Stimulated activated CD4-positive, alpha-beta T cell treated with anti-CD3 and anti-CD28 coated beads, Interleukin-1b, Interleukin-23, amount 100 ng/mL, for 1 hour (primary cell): ENCODE measurements at places on chromosomes 2 and 18.
A peak's percentile ranks its signal among the peaks of the same experiment; 100 is the strongest.

- no peak for DNase-seq
Measured at GRCh38 chr18:48996901-48997463, 46.2 kb upstream of the SMAD7 start.

DNA sequence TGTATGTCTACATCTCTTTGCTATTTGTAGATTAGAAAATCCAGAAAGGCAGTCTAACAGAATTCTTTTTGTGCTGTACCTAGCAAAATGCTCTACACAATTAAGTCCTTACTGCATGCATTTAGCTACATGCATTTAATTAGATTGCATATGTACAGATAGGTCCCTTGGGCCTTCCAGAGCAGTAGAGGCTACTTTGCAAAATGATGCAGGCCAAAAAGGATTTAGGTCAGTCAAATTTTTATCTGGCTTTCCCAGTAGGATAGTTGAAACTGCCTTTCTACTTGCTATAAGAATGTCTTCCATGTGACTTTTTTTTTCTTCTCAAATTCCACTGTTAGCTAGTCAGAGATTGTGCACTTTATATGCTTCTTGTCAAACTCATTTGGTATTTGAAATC, 19.3 kb downstream of the GALNT13 start:
- no peak for DNase-seq

GRCh38 chr2:64295326-64296139, 151.3 kb upstream of the PELI1 start:
- DNase-seq: no peak

- DNase-seq: peak; percentile 29
Measured at GRCh38 chr2:126527836-126528490, 128.0 kb upstream of the GYPC start.

DNA sequence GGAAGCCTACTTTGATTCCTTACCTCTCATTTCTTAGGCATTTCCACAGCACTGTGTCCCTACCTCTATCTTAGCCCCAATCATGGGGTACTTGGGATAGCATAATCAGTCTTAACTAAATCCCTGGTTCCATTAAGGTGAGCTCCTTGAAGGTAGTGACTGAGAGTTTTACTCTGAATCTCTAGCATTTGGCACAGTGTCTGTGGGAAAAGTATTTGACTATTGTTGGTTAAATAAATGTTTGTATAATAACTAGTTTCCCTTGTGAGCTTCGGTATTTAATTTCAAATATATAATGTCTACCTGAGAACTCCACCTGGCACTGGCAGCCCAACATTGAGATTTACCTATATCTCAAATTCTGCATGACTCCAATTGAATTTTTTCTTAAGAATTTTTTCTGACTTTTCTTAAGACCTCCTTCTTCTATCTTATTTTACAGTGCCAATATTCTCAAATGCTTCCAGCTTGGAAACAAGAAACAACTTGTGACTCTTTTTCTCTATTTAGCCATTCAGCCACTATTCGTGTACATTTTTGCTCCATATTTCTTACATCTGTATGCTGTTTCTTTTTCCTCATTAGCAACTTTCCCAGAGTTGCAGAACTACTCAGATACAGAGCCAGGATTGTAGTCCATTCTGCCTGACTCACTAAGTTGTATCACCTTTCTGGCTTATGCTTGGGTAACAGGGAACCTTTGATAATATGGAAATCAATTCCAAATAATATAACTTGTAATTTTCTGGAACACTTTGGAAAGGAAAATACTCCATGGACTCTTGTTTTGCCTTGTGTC, 214.0 kb upstream of the NT5C1B start:
- DNase-seq: no peak

DNA sequence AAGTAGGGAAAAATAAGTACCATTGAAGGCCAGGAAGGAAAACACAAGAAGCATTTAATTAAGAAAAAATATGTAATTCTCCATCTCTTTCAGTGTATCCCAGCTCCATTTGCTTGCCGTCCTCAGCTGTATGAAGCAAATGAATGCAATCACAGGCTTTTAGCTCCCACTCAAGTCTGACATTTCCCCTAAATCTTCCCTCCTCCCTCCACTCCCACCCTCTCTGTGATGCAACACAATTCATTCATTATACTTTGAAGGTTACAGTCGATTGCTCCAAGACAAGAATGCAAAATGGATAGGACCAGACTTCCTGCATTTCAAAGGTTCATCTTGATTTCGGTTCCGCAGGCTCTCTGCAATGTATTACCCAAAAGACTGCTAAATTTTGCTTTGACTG, 172.7 kb upstream of the SERPINE2 start:
- no peak for DNase-seq

DNA sequence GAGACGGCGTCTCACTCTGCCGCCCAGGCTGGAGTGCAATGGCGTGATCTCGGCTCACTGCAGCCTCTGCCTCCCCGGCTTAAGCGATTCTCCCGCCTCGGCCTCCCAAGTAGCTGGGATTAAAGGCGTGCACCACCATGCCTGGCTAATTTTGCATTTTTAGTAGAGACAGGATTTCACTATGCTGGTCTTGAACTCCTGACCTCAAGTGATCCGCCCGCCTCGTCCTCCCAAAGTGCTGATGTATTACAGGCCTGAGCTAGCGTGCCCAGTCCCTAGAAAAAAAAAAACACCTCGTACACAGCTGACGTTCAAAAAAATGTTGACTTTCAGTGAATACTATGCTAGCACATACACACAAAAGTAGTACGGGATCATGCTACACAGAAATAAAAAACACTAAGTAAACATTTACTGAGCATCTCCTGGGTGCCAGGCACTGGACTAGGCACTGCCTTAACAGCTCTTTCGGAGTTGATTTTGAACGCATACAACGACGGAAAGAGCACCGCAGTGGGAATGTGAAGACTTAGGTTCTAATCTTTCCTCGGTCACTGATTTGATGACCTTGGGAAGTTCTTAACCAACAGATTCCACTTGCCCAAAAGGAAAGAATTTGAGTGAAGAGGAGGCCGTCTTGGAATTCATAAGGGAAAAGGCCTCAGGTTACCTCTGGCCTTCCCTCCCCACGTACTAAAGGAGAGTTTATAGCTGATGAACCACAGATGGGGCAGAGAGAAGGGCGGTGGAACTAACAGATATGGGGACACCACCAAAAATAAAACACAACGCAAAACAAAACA, 1.1 kb downstream of the DNAJC27 start:
- no peak for DNase-seq

- DNase-seq: no peak
Measured at GRCh38 chr2:202361108-202361507, 15.0 kb upstream of the BMPR2 start.

- no peak for DNase-seq
Measured at GRCh38 chr2:158497486-158497885, 40.7 kb downstream of the PKP4 start.

GRCh38 chr2:127069003-127069402, 38.0 kb downstream of the BIN1 start:
- DNase-seq: no peak

DNA sequence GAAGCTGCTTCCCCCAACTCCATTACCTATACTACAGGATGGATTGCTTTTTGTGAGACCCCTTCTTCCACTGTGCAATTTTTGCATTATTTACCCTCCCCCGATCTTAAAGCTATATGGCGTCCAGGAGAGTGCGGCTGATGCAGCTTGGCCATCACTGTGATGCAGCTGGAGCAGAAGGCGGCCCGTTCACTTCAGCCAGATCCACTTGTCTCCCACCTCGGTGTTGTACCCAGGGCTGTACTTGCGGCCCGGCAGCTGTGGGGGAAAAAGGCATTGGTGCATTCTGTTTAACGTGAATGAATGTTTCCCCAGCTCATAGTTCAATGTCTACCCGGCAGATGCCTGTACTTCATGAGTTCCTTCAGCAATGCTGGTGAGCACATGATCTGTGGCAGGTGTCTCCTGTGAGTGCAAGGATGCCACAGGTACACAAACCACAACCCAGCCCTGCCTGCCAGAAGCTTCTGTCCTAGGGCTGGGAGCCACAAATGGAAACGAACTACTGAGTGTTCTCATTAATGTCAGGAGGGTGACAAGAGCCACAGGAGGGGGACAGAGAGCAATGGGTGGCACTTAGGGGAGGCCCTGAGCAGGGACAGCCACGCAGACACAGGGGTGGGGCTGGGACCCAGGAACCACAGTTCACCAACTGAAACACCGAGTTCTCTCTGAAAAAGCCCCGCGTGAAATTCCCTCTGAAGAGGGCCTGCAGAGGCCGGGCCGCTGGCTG, 64.0 kb downstream of the NDUFA10 start:
- DNase-seq: no peak

DNA sequence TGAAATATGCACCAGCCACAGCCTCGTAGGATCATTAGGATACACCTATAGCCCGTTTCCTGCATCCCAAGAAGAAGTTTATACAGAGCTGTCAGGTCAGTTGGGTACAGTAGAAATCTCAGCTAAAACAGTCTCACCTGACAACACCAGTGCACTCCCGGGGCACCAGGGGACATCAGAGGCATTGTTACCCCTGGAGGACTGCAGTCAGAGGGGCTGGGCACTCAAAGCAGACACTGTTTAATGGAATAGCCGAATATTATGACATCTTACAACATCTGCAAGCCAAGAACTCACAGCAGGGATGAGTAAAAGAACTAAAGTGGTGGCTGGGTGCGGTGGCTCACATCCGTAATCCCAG, 93.0 kb upstream of the ID2 start:
- no peak for DNase-seq

GRCh38 chr2:64263315-64263714, 119.1 kb upstream of the PELI1 start:
- DNase-seq: no peak

DNA sequence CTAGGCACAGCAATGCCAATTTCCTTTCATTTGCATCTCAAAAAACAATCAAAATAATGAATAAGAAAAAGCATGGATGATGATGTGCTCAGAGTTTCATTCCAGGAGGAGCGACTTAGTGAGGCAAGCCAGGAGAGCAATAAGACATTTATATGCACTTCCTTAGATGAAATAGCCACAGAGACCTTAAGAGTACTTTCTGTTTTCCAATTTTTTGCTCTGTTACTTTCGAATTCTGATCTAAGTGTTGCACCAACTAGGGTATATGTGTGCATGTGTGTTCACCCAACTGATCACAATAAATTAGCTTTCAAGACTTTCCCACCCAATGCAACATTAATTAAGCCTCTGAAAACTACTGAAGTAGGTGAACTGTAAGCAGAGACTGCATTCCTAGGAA, 709 bp downstream of the RAB27B start:
- DNase-seq: no peak
